Naive thymus-derived CD4-positive, alpha-beta T cell (primary cell): ENCODE measurements at places on chromosomes 12 and 14. TPM values are rescaled to one million over a fixed set of nuclear protein-coding genes. Genes with fewer than 3 reads are reported as not detected.

- no peak for DNase-seq
These were observed 86.2 kb upstream of the GPHB5 start for GRCh38 chr14:63404906-63405305.

- DNase-seq, result no peak
These were observed 15.7 kb downstream of the CAPZA3 start for GRCh38 chr12:18753481-18754123.

- DNase-seq, result no peak
These were observed 33.3 kb downstream of the NT5DC3 start for GRCh38 chr12:103807561-103808238.

The AICDA gene
- total RNA-seq, result not detected in 2 replicates

GRCh38 chr12:59121451-59121850 lies 201.1 kb upstream of the LRIG3 start:
- DNase-seq, result no peak

DNA sequence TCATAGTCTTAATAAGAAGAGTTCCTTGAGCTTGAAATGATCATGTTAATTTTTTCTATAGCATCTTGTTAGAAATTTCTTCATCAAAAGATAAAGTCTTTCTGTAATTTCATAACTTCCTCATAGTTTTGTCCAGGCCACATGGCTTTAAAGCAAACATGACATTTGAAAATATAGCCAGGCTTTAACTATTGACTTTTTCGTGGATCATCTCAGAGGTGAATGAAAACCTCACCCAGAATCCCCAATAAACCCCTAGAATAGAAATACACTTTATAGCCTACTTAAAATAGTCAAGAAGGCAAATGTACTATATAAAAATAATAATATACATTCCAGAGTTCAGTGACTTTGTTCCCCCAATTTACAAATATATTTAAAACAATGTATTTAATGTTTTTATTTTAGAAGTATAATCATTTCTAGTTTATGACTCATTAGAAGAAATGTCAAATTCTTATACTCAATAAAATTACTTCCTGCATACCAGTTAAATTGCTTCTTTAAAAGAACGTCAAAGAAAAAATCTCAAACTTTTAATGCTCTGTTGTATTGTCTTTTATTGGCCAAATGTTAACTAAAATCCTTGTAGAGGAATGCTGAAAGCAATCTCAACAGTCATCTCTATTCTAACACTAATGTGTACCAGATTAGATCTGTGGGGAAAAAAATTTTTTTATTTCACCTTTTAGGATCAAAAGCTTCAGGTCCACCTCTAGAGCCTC lies 21.6 kb downstream of the EXOC5 start:
- no peak for DNase-seq

GRCh38 chr12:46472893-46473633 lies 100.5 kb upstream of the SLC38A2 start:
- DNase-seq, result no peak
